Dermis lymphatic vessel endothelial cell (primary cell): ENCODE measurements at places on chromosomes 4 and X. TPM values are rescaled to one million over a fixed set of nuclear protein-coding genes. Genes with fewer than 3 reads are reported as not detected.

Gene MSANTD1
- total RNA-seq = 0.09 and 0.11 TPM in 2 replicates

Gene SSX4
- total RNA-seq = not detected in 2 replicates

Gene MMRN1
- total RNA-seq = 3,210 and 5,564 TPM in 2 replicates

Gene IQCM
- total RNA-seq = not detected in 2 replicates

Gene BMPR1B
- 0.09 TPM in 1 of 2 replicates, not detected in the other for total RNA-seq

Gene STPG2
- total RNA-seq = under 0.01 and 0.17 TPM in 2 replicates

Gene PDCL2
- not detected in 2 replicates for total RNA-seq

Gene RIPPLY1
- not detected in 2 replicates for total RNA-seq

Gene LNX1
- 6.7 and 13.5 TPM in 2 replicates for total RNA-seq
